ENCODE measurements at places on chromosomes 1 and 21. TPM values are rescaled to one million over a fixed set of nuclear protein-coding genes. Genes with fewer than 3 reads are reported as not detected.
A peak's percentile ranks its signal among the peaks of the same experiment; 100 is the strongest.

DNA sequence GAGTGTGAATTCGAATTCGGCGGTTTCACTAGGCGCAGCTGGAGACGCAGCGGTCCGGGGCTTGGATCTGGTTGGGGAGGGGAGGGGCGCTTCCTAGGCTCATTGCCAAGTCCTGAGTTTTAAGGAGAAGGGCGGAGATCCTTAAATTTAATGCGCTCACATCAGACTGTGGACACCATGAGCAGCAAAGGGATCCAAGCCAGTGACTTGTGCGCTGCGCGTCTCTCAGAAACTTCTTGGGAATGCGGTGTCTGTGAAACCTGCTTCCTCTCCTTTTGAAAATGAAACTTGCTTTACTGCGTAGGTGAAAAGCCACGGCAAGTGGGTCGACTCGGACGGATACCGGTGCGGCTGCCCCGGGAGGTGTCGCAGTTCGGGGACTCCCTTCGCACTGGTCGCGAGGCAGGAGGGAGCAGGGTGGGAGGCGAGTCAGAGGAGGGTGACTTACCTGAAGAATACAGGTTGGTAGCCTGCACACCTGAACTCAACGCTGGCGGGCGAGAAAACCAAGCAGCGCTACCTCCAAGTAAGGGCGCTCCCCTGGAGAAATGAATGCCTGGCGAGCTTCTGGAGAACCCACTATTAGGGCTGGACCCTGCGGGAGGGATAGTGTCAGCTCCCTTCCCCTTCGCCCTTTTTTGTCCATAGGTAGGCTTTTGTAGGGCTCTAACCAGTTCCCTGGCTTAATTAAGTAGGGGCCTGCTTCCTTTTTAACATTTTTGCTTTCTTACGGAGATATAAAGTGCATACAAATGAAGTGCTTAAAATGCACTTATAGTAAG lies 992 bp downstream of the TENT5C start:
- DNase-seq, result no peak

GRCh38 chr1:216710598-216711333 lies 12.5 kb downstream of the ESRRG start:
- DNase-seq, result no peak

DNA sequence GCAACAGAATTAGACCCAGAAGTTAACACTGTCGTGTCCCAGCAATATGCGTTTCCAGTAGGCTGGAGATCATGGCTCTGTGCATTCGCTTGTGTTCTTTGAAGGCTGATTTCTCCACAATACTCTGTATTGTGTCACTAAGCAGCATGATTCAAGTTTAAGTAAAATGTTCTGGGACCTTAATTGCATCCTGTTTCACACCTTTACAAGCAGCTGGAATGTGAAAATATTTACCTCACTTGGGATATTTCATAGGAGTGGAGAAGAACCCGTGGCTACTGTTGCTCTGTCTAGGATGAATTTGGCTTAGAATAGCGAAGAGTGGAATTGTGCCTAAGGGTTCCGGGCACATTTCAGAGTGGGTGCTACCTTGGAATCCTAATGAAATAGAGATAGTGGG lies 6.3 kb downstream of the PTGFRN start:
- DNase-seq, result no peak

DNA sequence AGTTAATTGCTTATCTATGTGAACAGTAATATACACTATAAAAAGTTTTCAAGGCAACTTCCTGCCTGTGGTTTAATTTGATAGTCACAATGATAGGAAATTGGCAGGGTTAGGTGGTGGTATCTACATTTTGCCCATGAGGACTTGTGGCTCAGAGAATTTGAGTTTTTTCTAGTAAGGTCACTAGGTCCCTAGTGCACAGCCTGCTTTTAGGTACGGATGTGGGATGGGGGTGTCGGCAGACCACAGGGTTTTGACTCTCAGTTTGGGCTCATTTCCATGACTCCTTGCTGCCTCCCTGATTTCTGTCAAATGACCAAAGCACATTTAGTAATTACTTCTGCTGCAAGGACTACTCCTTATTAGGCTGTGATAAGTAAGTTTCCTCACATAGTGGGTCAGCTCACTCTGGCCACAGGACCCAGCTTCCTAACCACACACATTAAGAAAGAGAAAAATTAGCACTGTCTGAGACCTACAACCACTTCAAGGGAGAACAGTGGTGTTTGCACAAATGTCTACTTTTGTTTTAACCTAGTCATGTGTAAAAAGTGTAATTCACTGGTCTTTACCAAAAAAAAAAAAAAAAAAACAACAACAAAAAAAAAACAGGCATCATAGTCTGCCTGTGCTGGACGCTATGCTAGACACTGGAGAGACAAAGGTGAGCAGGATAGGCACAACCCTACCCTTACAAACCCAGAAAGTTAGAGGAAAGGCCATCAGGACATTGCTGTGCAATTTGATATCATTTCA lies 43.7 kb downstream of the MRPL39 start:
- DNase-seq, result no peak

Gene ACTL8
- 2.4 TPM for total RNA-seq

DNA sequence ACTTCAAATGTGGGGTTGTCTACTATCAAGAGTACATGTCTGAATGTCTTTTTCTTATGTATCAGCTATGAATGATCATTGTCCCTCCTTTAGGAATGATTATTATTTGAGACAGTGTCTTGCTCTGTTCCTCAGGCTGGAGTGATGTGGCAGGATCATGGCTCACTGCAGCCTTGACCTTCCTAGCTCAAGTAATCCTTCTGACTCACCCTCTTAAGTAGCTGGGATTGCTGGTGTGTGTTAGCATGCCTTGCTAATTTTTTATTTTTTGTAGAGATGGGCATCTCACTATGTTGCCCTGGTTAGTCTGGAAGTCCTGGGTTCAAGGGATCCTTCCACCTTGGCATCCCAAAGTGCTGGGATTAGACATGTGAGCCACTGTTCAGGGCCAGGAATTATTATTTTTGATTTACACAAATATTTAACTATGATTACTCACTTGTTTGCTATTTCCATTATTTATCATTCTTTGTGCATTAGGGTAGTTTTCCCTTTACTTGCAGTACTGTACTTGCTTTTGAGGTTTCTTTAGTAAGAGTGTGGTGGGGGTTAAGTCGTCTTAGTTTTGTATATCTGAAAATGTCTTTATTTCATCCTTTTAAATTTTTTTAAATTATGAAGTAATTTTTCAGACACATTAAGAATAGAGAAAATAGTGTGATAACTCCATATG lies 12.8 kb downstream of the S100A7 start:
- no peak for DNase-seq

Gene ST6GALNAC3
- not detected for total RNA-seq

DNA sequence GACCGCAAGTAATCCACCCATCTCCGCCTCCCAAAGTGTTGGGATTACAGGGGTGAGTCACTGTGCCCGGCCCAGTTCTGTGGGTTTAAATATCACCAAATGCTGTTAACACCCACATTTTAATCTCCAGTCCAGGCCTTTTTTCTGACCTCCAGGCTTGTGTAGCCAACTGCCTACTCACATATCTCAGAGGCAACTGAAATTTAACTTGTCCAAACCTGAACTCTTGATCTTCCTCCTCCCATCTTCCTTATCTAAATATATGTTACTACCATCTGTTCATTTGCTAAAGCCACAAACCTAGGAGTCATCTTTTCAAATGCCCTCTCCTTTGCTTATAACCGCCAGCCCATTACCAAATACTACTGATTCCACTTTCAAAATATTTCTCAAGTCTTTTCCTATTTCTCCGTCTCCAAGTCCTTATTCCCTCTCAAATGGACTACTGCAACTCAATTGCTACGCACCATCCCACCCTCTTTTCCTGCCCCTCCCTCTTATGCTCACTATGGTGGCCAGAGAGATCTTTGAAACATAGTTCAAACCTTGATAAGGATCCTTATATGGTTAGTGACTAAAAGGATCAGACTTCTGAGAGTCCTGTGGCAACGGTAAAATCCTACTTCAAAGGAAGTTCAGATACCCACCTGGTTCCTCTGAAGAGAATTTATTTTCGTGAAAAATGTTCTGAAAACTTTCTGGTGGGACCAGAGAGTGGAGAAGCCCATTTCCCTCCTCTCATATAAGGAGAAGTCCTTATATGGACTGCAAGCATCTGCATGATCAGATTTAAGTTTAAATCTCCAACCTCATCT lies 78.5 kb upstream of the CDC42BPA start:
- DNase-seq, result no peak

Gene MANEAL
- total RNA-seq, result 31.3 TPM

DNA sequence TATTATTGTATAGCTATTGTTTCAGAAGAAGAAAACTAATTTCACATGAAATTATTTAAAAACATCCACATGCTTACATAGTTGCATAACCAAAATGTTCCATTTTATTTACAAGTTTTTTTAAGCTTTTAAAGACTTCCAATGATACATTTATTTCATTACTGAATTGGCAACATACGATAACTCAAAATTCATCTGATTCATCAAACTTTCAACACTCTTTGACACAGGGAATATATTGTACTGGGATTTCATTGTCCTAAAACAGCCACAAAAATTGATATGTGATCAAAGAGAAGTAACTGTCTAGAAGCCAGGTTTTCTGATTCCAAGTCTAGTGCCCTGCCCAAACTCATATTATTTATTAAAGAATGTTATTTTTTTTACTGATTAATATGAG lies 131.4 kb upstream of the USP24 start:
- no peak for DNase-seq

Gene TPR
- total RNA-seq, result 48.3 TPM

DNA sequence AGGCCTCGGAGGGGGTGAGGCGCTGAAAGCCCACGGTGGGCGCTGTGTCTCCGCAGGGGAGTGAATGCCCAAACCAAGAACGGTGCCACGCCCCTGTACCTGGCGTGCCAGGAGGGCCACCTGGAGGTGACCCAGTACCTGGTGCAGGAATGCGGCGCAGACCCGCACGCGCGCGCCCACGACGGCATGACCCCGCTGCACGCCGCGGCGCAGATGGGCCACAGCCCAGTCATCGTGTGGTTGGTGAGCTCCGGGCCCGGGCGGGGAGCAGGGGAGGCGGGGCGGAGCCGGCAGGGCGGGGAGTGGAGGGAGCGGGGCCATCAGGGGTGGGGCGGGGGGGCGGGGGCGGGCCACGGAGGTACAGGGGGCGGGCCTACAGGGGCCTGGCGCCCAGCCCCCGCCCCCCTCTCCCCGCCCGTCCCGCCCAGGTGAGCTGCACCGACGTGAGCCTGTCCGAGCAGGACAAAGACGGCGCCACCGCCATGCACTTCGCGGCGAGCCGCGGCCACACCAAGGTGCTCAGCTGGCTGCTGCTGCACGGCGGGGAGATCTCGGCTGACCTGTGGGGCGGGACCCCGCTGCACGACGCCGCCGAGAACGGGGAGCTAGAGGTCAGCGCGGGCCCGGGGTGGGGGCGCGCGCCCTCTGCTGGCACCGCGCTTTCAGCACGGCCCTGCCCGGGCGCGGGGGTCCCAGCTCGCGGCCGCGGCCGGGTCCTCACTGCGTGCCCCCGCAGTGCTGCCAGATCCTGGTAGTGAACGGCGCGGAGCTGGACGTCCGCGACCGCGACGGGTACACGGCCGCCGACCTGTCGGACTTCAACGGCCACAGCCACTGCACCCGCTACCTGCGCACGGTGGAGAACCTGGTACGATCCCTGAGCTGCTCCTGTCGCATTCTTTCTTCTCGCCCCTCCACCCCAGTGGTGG lies 15.9 kb downstream of the ESPN start:
- no peak for DNase-seq

Gene CFAP45
- not detected for total RNA-seq

DNA sequence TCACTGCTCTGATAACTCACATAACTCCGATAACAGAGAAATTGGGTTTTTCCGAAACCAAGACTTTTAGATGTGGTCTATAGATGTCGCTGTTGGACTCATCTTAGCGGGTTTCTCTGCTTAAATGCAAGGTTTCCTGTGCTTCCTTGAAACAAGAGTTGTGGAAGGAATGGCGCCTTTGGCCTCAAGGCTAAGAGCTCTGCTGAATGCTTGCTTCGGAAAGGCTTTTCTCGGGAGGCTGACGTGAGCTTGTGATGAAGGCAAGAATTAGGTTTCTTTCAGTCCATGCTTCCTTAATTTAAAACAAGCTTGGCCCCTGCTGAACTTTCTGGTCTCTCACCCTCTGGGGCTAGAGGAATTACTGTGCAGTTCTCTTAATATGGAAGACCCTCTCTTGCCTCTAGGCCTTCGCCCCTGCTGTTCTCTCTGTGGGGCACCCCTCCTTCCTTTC lies 113.5 kb downstream of the MAP3K21 start:
- peak; percentile 88 for DNase-seq

DNA sequence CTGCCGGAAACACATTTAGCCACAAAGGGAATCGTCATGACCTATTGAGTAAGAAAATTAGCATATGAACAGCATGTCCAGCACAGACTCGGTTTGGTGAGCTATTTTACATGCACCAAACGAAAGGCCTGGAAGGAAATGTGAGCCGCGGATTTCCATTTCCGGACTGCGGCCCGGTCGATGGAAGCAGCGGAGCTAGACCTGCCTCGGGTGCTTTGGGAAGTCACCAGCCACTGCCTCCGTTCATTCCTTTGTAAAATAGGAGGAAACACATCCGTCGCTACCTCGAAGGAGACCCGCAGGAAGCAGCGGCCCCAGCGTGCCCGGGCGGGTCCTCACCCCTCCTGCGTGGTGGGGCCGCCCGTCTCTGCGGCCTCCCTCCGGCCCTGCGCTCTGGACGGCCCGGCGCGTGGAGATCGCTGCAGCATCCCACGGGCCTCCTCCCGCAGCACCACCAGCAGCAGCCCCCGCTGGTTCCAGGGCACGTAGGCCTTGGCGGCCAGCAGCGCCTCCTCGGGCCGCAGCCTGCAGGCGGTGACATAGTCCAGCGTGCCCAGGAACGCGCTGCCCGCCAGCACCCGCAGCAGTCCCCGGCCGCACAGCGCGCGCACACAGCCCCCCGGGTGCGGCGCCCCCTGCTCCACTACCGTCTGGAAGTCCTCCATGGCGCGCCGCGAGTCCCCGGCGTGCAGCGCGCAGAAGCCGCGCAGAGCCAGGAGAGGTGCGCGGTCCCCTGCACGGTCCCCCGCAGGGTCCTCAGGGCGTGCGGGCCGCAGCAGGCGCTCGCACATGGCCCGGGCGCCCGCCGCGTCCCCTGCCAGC lies 12.1 kb downstream of the TTC34 start:
- DNase-seq, result no peak

DNA sequence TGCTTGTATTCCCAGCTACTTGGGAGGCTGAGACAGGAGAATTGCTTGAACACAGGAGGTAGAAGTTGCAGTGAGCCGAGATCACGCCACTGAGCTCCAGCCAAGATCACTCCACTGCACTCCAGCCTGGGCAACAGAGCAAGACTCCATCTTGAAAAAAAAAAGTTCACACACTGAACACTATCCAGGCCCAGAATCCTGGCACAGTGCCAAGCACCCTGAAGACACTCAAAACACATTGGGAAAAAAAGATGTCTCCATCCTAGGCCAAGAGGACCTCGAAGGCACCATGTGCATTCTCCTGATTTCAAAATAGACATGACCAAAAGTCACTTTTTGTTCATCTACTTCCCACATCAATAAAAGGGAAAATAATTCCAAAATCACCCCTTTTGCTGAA lies 38.7 kb downstream of the SLC9A1 start:
- no peak for DNase-seq

GRCh38 chr1:95723346-95723745 lies 489.3 kb downstream of the RWDD3 start:
- DNase-seq, result no peak

- no peak for DNase-seq
Observed at GRCh38 chr1:66119148-66119547, 326.5 kb downstream of the PDE4B start.

- DNase-seq, result no peak
Observed at GRCh38 chr1:41110286-41110685, 88.8 kb upstream of the SLFNL1 start.

Gene TMEM125
- total RNA-seq, result not detected

Gene CFHR4
- not detected for total RNA-seq

GRCh38 chr21:44814498-44815023 lies 3.3 kb downstream of the SUMO3 start:
- peak; percentile 6 for DNase-seq

GRCh38 chr1:33320619-33321165 lies at the start of gene A3GALT2:
Gene A3GALT2 (minus strand): TSS chr1:33321098. CDS start chr1:33321098, 0 bp downstream.
- no peak for DNase-seq
